ENCODE measurements at places on chromosomes 16 and 17. TPM values are rescaled to one million over a fixed set of nuclear protein-coding genes. Genes with fewer than 3 reads are reported as not detected.

HIGD1B gene
- total RNA-seq, result not detected

TBKBP1 gene
- total RNA-seq, result 6.2 TPM

PAQR4 gene
- total RNA-seq, result 45.8 TPM

SOX8 gene
- 1.5 TPM for total RNA-seq

AATK gene
- total RNA-seq, result 0.34 TPM

GNAO1 gene
- total RNA-seq, result 0.51 TPM

CLEC10A gene
- total RNA-seq, result not detected

CCL14 gene
- total RNA-seq, result not detected

TMC5 gene
- total RNA-seq, result 6.4 TPM

RAB11FIP4 gene
- total RNA-seq, result 2.1 TPM

TRIM47 gene
- total RNA-seq, result 201 TPM

ALOX12B gene
- 0.67 TPM for total RNA-seq

EPX gene
- total RNA-seq, result not detected

TEX14 gene
- 0.06 TPM for total RNA-seq

NF1 gene
- total RNA-seq, result 20.9 TPM

CDH11 gene
- 1.4 TPM for total RNA-seq

PPL gene
- 1.9 TPM for total RNA-seq

ZG16B gene
- 0.91 TPM for total RNA-seq

YPEL2 gene
- 3.2 TPM for total RNA-seq

SULT1A2 gene
- total RNA-seq, result 0.08 TPM

ZNRF1 gene
- 16.9 TPM for total RNA-seq

CSH1 gene
- total RNA-seq, result not detected

OR2C1 gene
- total RNA-seq, result not detected

KRTAP17-1 gene
- total RNA-seq, result not detected

KRTAP2-3 gene
- not detected for total RNA-seq

Measured in A549 treated with RU486 at 1 μM for 4 hours (cell line).